ENCODE measurements at places on chromosomes 5 and 9. TPM values are rescaled to one million over a fixed set of nuclear protein-coding genes. Genes with fewer than 3 reads are reported as not detected.

GRCh38 chr5:61919920-61920319 lies 386.1 kb upstream of the KIF2A start:
- no peak for DNase-seq

GRCh38 chr5:142405814-142406395 lies 81.1 kb upstream of the SPRY4 start:
- DNase-seq, result no peak

DNA sequence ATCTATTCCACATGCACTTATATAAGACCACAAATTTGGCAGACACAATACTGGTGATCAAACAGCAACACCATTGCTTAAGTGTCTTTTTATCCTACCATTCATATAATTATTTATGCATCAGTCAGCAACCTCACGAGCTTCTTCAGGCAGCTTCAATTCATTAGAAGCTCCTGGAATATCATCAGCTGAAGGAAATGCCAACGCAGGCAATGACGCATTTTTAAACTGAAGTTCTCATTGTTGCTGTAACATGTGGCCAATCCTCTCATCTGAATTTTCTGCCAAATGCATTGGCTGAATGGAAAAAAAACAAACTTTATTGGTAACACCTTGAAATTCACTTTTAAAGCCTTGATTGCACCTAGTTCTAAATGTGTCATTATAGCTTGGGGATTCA lies 376.4 kb upstream of the RGMB start:
- DNase-seq, result no peak

The NFIL3 gene
- 22.1 TPM for total RNA-seq

DNA sequence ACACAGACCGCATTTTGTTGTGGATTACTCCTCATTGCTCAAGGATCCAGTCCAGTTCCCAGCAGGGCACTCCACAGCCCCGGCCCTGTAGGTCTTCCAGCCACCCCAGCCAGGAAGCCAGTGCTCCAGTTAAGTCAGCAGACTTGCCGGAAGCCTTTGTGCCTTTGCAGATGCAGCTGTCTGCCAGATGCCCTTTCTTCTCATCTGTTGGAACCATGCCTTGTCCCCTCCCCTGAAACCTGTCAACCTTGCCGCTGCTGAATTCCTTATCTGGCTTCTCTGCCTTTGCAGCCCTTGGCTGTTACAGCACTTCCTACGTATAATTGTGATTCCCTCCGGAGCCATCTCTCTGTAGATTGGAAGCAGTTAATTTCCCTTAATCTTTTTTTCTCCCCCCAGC lies 28.4 kb downstream of the PSAT1 start:
- DNase-seq, result no peak

DNA sequence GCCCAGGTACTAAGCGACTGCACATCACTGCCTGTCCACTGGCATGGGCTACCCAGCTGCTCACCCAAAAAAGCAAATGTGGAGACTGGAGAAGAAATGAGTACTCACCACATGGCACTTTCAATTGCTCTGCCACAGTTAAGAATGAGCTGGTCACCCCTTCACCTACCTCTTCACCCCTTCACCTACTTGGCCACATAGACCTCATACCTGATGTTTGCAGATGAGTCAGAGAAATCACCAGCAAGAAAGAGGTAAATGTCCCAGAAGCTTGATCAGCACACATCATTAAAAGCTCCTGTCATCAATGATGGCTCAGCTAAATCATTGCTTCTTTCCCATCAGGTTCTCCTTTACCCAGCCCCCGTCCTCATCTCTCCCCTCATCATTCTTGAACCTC lies 7.6 kb upstream of the PRUNE2 start:
- DNase-seq, result no peak
